ENCODE measurements at places on chromosomes 6 and 20.

GRCh38 chr6:157667211-157668008 is 155.6 kb upstream of the SNX9 start:
- DNase-seq = peak; percentile 58

GRCh38 chr6:6696867-6697531 is 108.5 kb downstream of the LY86 start:
- DNase-seq = peak; percentile 59

- DNase-seq = no peak
These were observed 153.8 kb downstream of the RIMS1 start for GRCh38 chr6:72040111-72040510.

GRCh38 chr6:131285548-131285947 is 150.3 kb downstream of the AKAP7 start:
- DNase-seq = no peak

GRCh38 chr20:50027611-50028105 is 44.9 kb downstream of the SNAI1 start:
- no peak for DNase-seq

GRCh38 chr6:85703406-85703805 is 60.7 kb upstream of the SYNCRIP start:
- DNase-seq = no peak

DNA sequence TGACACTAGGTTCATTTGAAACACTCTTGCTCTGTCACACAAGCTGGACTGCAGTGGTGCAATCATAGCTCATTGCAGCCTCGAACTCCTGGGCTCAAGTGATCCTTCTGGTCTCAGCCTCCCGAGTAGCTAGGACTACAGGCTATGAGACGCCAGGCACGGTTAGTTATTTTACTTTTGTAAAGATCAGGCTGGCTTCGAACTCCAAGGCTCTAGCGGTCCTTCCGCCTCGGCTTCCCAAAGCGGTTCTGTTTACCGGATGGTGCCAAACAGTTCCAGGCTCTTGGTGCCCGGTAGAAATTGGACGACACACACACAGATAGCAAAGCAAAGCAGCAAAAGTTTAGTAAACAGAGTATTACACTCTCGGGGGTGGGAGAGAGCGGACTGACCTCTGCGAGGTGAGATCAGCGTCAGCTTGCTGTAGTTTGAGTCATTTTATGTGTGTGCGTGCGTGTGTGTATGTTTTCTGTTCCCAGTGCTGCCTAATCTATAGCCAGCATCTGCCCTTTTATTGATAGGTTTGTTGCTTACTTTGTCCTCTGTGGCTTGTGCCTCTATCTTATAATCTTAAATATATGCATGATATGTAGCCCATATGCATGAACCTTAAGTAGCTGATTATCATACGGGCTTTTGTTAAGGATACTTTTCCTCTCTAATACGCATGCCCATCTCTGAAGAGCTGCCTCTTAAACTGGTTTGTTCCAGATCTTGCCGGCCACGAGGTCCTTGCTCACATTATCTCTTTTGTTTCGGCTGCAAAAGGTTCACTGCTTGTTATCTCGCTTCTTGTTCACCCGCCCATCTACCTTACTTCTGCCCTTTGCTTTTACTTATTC is 75.2 kb downstream of the OR2B2 start:
- peak; percentile 58 for DNase-seq

DNA sequence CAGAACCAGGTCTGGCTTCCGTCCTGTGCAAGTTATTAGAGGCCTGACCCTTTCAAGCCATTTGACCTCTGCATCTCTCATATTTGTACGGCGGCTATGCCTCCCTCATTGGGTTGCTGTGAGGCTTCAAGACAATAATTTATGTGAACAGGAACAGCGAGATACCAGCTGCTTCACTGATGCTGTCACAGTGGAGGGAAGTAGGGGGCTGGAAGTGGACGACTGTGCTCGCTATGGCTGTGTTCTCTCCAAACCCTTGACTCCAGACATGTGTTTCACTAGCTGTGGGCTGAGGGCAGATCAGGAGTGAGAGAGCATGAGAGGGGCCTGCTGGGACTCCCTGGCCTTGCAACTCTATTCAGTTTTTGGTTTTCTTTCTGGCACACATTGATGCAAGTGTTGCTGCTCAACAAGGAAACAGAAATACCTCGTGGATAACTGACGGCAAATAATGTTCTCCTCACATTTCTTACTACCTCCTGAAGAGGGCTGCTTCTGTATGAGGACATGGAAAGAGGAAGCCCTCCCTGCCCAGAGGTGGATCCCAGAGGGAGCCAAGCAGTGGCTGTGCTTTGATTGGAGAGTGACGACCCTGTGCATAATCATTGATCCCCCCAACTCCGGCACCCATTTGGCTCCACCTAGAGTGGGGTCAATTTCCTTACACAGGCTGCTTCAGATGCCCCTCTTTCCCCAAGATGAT is 34.7 kb upstream of the SCP2D1 start:
- DNase-seq = no peak

GRCh38 chr6:20600831-20601230 is 66.6 kb downstream of the CDKAL1 start:
- no peak for DNase-seq

GRCh38 chr6:111679126-111679858 is 73.6 kb upstream of the TRAF3IP2 start:
- DNase-seq = no peak

- DNase-seq = no peak
These were observed 106.5 kb upstream of the TRAF3IP2 start for GRCh38 chr6:111711984-111712752.

GRCh38 chr6:163923658-163924411 is 509.3 kb downstream of the QKI start:
- no peak for DNase-seq

DNA sequence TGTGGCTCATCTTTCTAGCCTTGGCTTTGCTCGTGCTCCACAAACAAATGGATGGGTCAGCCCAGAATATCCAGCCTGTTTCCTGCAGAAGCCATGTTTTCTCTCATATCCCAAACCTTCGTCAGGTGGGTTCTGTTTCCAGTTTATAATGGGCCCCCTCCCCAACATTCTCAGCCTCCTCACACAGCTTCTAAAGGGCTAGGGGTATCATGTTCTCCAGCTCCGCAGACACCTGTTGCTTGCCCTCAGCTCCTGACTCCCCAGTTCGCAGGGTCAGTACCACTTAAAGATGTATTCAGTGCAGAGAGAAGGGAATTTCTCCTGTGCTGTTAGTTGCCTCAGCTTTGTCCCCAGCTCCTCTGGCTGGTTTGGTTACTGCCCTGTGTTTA is 447.3 kb upstream of the JARID2 start:
- DNase-seq = no peak

- DNase-seq = no peak
These were observed 72.0 kb upstream of the BACH2 start for GRCh38 chr6:90368601-90369000.

- DNase-seq = no peak
These were observed 33.4 kb downstream of the DHX35 start for GRCh38 chr20:38995536-38996044.

GRCh38 chr20:31974951-31975487 is 7.1 kb downstream of the XKR7 start:
- no peak for DNase-seq

GRCh38 chr6:157289764-157290163 is 33.6 kb downstream of the TMEM242 start:
- no peak for DNase-seq

DNA sequence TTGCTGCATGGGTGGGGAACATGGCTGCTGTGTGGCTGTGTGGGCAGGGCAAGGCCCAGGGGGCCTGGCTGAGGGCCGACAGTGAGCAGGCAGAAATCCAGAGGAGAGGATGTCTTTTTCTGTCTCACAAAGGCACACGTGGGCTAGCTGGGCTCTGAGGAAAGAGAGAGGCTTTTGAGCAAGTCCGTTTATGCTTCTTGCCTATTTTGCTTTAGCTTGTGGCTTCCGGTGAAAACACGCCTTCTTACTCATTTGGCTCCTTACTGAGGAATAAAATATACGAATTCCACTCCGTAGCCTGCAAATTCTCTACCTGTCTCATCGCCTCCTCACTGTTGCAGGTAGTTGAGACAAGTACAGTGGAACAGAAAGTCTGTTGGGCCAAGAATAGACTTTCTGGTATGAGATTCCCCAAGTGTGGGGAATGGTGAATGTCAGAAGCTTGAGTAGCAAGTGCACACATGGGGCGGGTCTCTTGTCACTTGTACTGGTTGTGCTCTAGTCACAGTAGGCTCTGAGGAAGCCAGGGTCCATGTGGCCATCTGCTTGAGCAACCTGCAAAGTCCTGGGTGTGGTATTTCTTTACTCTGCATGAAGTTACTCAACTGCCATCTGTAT is 28.4 kb downstream of the WRNIP1 start:
- peak; percentile 32 for DNase-seq

DNA sequence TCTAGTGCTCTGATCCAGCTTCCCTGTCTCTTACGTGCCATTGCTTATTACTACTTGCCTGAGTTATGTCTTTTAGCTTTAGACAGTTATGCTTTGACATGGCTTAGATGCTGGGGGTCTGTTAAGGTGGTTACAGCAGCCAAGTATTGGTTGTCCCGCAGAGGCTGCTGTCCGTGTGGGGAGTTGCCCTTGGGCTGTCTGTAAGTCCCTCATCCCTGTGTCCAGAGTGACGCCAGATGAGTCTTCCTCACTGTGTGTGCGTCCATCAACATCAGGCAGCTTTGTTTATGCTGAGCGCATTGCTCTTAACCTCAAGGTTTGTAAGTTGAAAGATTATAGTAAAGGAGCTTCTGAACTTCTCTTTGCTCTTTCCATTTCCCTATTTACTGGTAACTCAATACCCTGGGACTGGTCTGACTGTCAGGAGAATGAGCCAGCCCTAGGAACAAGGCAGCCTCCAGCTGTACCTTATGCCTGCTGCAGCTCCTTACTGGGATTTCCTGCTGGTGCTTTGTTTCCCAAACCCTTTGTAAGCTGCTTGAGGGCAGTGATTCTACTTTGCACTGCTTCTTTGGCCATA is 7.2 kb downstream of the FAM120B start:
- no peak for DNase-seq

GRCh38 chr6:166343150-166343487 is 774 bp upstream of the SFT2D1 start:
- no peak for DNase-seq

GRCh38 chr20:58224974-58225373 is 3.5 kb downstream of the ANKRD60 start:
- DNase-seq = no peak

- no peak for DNase-seq
These were observed 82.4 kb downstream of the MAP3K4 start for GRCh38 chr6:161073930-161074329.

DNA sequence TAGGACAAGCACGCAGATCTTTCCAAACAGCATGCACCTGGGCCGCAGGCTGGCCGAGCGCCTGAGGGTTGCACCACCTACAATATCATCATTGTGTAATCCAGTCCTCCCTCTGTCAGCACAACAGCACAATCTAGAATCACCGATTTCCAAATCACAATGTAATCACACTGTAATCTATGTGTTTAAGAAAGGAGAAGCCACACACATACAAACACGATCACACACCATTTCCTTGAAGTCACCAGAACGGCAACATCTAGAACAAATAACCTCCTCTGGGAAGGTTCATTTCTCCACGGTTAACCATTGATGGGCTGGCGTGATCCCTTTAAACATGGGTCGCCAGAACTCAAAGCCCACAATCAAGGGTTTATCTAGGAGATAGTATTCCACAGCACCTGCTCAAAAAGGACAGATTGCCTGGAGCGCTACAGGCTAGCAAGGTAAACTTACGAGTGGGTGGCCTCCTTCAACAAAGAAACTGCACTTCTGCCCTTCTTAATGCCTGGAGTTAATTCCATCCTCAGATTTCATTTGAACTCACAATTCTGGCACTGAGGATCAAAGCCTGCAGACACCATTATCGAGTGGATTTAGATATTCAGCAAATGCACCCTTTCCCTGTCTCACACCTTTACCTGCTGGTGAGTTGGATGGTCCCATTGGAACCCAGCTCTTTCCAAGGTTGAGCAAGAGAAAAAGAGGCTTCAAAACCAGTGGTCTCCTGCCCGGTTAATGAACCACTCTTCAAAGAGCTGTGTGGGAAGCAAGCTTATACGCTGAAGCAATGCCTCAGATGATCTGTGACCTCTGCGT is 83.8 kb upstream of the FOXQ1 start:
- no peak for DNase-seq

GRCh38 chr20:59421920-59422637 is 121.7 kb downstream of the EDN3 start:
- no peak for DNase-seq

DNA sequence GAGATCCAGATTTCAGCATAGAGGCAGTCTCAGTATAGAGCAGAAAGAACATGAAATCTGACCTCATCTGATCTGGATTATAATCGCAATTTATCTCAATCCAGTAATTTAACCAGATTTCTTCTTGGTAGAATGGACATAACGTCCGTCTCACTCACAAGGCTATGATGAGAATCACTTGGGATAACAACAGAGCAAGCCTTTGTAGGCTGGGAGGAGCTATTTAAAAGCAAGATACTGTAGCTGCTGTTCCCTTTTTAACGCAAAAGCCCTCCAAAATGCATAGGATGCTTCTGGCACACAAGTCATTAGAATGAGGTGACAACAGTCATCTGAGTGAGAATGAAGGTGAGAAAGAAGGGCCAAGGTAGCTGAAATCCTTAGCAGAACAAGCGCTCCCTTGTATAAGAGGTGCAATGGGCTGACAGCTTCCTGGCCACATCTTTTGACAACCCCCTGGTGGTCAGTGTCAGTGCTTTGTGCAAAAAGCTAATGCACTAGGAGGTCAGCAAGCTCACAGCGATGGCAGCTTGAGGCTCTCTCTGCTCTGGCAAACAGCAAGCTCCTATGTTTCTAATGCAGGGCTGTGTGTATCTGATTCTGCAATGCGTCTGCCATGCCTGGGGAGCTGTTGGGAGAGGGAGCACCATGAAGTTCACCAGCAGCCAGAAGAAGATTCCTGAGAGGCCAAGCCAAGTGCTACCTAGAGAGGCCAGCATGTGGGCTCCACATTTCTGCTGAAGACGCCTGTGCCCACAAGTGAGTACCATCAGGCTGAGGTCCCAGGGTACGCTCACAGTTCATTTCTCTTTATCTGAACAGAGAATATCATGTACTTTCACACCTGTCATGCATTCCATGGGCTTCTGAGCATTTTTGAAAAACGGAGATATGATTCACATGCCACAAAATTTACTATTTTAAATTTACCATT is 16.2 kb downstream of the METTL24 start:
- DNase-seq = no peak

GRCh38 chr6:161169035-161169434 is 104.8 kb downstream of the AGPAT4 start:
- DNase-seq = no peak

GRCh38 chr6:90502866-90503407 is 83.9 kb downstream of the MAP3K7 start:
- no peak for DNase-seq

DNA sequence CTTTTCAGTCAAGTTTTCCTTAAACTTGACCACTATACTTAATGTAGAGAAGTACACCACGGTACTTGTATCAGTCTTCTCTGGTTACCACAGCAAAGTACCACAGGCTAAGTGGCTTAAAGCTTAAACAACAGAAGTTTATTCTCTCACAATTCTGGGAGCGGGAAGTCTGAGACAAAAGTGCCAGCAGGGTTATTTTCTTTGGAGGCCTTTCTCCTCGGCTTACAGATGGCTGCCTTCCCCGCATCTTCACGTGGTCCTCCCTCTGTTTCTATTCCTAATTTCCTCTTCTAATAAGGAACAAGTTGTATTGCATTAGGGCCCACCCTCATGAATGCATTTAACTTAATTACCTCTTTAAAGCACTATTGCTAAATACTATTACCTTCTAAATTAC is 258.0 kb downstream of the PLCB1 start:
- no peak for DNase-seq

All from stimulated activated naive CD8-positive, alpha-beta T cell treated with anti-CD3 and anti-CD28 coated beads, Interleukin-15, Interleukin-2, amounts not matched to agents 100 U/mL and 50 U/mL, for 24 hours (primary cell).